ENCODE measurements at places on chromosomes 11 and 22. TPM values are rescaled to one million over a fixed set of nuclear protein-coding genes. Genes with fewer than 3 reads are reported as not detected.

The OVOL1 gene
- total RNA-seq = 15.8 TPM

The FBLN1 gene
- 29.0 TPM for total RNA-seq

The OR52E8 gene
- total RNA-seq = not detected

The EWSR1 gene
- total RNA-seq = 205 TPM

The CABP4 gene
- 0.17 TPM for total RNA-seq

The BIRC3 gene
- 10.0 TPM for total RNA-seq

The HPX gene
- 0.13 TPM for total RNA-seq

The SYT8 gene
- not detected for total RNA-seq

The HYOU1 gene
- total RNA-seq = 303 TPM

The OR52A1 gene
- total RNA-seq = not detected

The SUSD2 gene
- total RNA-seq = 0.62 TPM

The RIBC2 gene
- 0.27 TPM for total RNA-seq

The FAM83F gene
- 5.8 TPM for total RNA-seq

The EIF3L gene
- total RNA-seq = 469 TPM

Data from kidney epithelial cell (primary cell).